Stimulated activated CD8-positive, alpha-beta memory T cell treated with anti-CD3 and anti-CD28 coated beads, Interleukin-4, amount 100 ng/mL, for 4 hours (primary cell): ENCODE measurements at places on chromosomes 6 and 20.

- no peak for DNase-seq
Measured at GRCh38 chr6:56480246-56480645, 162.4 kb downstream of the DST start.

GRCh38 chr6:140011537-140011936, 637.1 kb upstream of the CITED2 start:
- no peak for DNase-seq

DNA sequence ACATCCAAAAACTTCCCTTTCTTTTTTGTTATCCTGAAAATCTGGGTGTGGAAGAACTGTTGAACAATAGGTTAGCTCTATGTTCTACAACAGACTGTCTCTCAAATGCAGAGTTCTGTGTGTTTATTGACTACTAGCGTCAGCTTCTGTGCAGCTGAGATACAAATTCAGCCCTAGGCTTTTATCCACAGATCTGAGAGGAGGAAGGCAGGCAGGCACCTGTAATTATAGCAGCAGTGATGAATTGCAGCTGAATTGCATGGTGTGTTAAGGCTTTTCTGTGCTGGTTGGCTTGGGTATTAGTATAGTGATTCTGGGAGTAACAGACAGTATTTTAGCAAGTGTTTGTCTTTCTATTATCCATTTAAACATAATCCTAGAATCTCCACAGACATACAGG, 24.4 kb downstream of the GRIK2 start:
- no peak for DNase-seq

- no peak for DNase-seq
Measured at GRCh38 chr6:28606424-28607391, 81.0 kb downstream of the GPX5 start.

DNA sequence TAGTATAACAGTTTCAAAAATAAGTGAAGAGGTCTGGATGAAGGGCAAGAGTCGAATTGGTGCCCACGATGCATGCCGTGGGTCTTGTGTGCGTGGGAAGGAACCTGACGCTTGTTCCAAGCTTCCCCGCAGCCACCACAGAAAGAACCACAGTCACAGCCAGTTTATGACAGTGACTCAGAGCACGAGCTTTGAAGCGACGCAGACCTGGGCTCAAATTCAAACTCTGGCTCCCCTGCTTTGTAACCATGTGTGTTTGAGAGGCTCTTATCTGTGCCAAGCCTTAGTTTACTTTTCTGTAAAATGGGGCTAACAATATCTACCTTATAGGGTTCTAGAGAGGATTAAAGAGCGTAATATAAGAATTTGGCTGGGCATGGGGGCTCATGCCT, 65.5 kb downstream of the SYNJ2 start:
- peak; percentile 63 for DNase-seq

- no peak for DNase-seq
Measured at GRCh38 chr6:36136034-36136433, 5.7 kb downstream of the MAPK13 start.

DNA sequence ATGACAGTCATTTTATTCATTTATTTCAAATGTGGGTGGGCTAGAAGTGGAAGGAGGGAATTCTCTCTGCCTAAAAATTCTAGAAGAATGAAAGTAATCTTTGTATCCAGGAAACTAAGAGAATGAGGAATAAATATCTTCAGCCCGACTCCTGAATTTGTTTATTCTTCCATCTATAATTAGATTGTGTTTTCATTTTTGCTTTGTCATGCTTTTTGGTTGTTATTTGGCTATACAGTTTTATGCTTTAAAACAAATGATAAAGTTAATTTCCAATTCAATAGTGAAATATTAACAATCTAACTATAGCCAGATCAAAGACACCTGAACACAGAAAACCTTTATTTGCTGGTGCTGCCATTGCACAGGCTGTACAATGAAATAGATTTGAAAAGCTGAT, 521.3 kb downstream of the KIF16B start:
- no peak for DNase-seq

GRCh38 chr6:161181121-161181520, 92.7 kb downstream of the AGPAT4 start:
- DNase-seq = no peak

DNA sequence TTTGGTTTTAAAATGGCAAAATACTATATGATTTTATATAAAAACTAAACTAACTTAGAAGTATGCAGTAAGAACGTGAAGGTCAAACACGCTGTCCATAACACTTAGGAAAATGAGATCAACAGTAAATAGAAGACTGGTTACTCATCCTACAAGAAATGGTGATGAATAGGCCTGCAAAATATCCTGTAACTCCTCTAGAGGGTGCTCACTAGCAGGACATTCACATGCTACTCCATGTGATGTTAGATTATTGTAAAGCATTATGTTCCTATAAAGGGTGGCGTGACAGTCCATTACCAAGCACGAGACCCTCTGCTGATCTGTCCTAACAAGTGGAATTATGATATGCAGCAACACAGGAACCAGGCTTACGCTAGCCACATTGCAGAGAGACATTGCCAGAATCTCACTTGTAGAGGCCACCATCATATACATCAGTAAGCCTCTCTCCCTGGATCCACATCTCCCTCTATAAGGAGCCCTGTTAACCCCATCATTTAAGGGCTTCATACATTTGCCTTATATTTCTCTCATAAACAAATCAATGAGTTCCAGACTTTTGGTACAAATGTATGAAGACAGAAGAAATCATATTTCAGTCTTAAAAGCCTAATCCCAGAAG, 18.0 kb upstream of the DEFB129 start:
- DNase-seq = no peak

GRCh38 chr20:62350098-62350628, 16.9 kb downstream of the LAMA5 start:
- no peak for DNase-seq

DNA sequence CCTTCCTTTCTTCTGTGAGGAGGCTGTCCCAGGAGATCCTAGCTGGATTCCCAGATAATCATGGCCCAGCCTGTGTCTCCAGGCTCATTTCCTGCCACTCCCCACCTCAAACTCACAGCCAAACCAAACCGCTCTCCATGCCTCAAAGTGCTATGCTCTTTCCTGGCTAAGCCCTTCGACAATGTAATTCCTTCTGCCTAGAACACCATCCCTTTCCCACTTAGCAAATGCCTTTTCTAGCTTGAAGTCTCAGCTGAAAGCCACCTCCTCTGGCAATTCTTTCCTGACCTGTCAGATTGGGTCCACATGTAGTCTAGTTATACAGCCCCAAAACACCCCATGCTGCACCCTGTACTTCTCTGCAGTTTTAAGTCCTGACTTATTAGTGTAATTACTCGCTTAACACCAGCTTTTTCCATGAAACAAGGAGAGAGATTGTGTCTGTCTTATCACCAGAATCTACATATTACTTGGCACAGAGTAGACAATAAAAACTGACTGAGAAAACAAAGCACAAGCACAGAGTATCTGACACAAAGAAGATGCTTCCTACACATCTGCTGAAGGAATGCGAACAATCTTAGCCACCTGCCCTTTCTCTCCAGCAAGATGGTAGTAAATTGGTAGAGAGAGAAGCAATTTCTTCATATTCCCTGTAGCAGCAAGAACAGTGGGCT, 5.4 kb downstream of the TRIM26 start:
- no peak for DNase-seq

- no peak for DNase-seq
Measured at GRCh38 chr6:134816780-134817179, 133.1 kb downstream of the ALDH8A1 start.
